Articular chondrocyte of knee joint (primary cell): ENCODE measurements at places on chromosomes 2 and 18. TPM values are rescaled to one million over a fixed set of nuclear protein-coding genes. Genes with fewer than 3 reads are reported as not detected.

ARHGAP28 gene
- total RNA-seq = 36.4 and 38.2 TPM in 2 replicates

CD8B2 gene
- total RNA-seq = 0.13 and 0.43 TPM in 2 replicates

ARHGAP15 gene
- total RNA-seq = not detected in 2 replicates

TLX2 gene
- total RNA-seq = 0.11 and 0.13 TPM in 2 replicates

HTR2B gene
- total RNA-seq = 1.2 and 1.3 TPM in 2 replicates
